ENCODE measurements at places on chromosomes 3 and 15. TPM values are rescaled to one million over a fixed set of nuclear protein-coding genes. Genes with fewer than 3 reads are reported as not detected.

GRCh38 chr3:55000546-55000945 is 72.7 kb upstream of the LRTM1 start:
- no peaks in the 10 kb centered on the region for H3K4me1 ChIP-seq
- no peak overlapping the region for H3K27ac ChIP-seq
- H3K36me3 ChIP-seq: no peaks in the 10 kb centered on the region
- DNase-seq: no peak

- H3K27ac ChIP-seq: peak overlapping the region; percentile 95
- DNase-seq: peak; percentile 64
- H3K36me3 ChIP-seq: no peaks in the 10 kb centered on the region
- no peaks in the 10 kb centered on the region for H3K27me3 ChIP-seq
- peaks cover 92% of the 10 kb centered on the region for H3K4me1 ChIP-seq
These were observed 8.2 kb downstream of the LRIG1 start for GRCh38 chr3:66492672-66493071.

GRCh38 chr3:159186581-159186980 is 384.7 kb downstream of the MFSD1 start:
- peaks cover 17% of the 10 kb centered on the region for H3K4me1 ChIP-seq
- H3K27ac ChIP-seq: no peak overlapping the region
- H3K4me3 ChIP-seq: no peak overlapping the region
- DNase-seq: no peak

DNA sequence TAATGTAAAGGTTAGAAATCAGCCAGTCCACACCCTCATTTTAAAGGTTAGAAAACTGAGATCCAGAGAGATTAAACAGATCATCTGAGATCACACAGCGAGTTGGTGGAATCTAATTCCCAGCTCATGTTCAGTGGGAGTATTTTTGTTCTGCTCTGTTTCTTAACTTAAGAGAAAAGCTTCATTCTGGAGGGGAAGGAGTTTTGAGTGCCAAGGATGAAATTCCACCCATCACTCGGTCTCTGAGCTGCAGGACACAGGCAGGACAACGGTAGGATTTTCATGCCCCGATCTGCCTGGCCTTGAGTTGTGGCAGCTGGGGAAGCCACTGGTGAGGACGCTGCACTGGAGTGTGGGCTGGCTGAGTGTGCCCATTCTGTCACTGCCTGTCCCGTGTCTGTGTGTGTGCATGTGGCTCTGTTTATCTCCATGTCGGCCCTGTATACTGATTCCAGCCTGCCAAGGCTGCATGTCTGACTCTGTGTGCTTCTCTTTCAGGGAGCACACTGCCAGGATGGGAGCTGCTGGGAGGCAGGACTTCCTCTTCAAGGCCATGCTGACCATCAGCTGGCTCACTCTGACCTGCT is 94.3 kb downstream of the CEMIP start:
- H3K4me1 ChIP-seq: no peaks in the 10 kb centered on the region
- no peak for DNase-seq
- H3K36me3 ChIP-seq: no peaks in the 10 kb centered on the region
- H3K27me3 ChIP-seq: no peaks in the 10 kb centered on the region
- no peak overlapping the region for H3K27ac ChIP-seq

GRCh38 chr3:45679805-45680204 is 9.4 kb upstream of the SACM1L start:
- no peaks in the 10 kb centered on the region for H3K4me1 ChIP-seq

The C3orf49 gene
- total RNA-seq: not detected

The GUCA1C gene
- 4.4 TPM for total RNA-seq

All from body of pancreas (tissue), 4 donors.